Upper lobe of left lung (tissue), 6 donors: ENCODE measurements at places on chromosomes 3 and 15. TPM values are rescaled to one million over a fixed set of nuclear protein-coding genes. Genes with fewer than 3 reads are reported as not detected.

Gene P3H2
- total RNA-seq, result 74.6 TPM

DNA sequence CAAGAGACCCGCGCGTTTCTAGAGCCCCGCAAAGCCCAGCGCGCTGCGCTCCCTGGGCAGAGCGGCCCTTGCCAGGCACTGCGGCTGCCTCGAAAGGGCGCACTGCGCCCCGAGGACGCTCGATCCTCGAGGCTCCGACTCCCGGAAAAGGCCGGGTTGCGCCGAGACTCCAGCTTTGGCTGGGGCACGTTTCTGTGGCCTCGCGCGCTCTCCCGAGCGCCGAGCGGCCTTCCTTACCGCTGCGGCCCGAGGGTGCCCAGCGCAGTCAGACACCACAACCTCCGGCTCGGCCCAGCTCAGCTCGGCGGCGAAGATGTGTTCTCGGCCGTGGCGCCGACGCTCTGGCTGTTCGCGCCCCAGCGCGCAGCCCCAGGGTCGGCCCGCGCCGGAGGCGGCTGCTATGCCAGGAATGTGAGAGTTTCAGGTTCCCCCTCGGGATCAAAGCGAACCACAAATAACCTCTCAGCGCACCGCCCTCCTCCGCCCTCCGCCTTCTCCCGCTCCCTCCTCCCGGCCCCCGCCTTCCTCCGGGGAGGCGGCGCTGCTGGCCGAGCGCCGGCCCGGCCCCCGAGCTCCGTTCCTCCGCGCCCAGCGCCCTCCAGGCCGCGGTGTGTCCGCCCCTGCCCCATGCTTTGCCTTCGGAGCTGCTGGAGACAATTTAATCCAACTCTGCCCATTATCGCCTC lies at the start of gene AMOTL2:
Gene AMOTL2 (minus strand): TSS at position 343 of the 686 bp plus-strand sequence. CDS start 3,014 bp downstream, outside the sequence.
- peaks cover 14% of the 10 kb centered on the region for H3K36me3 ChIP-seq
- peak within 1 kb of the TSS; percentile 60 for H3K4me3 ChIP-seq
- H3K27ac ChIP-seq, result peak within 1 kb of the TSS; percentile 100
- H3K27me3 ChIP-seq, result no peaks in the 10 kb centered on the region
- H3K4me1 ChIP-seq, result peaks cover 57% of the 10 kb centered on the region

Gene CAMKV
- total RNA-seq, result not detected

DNA sequence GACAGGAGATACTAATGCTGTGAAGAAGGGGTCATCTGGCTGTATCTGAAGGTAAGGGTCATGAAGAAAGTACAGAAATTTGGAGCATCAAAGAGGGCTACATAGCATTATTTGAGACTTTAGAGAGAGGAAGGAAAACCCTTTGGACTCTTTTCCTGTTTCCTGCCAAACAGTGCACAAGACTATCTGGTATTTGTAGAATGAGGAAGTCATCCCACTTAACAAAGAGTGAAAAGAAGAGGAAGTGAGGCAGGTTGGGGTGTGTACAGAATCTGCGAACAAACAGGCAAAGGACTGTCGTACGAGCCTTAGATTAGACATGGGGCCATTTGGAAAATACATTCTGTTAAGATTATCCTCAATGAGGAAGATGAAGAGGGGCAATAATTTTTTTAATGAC lies 546.8 kb upstream of the EPHA6 start:
- no peaks in the 10 kb centered on the region for H3K4me1 ChIP-seq
- no peaks in the 10 kb centered on the region for H3K36me3 ChIP-seq
- no peak for DNase-seq
- no peaks in the 10 kb centered on the region for H3K27me3 ChIP-seq

DNA sequence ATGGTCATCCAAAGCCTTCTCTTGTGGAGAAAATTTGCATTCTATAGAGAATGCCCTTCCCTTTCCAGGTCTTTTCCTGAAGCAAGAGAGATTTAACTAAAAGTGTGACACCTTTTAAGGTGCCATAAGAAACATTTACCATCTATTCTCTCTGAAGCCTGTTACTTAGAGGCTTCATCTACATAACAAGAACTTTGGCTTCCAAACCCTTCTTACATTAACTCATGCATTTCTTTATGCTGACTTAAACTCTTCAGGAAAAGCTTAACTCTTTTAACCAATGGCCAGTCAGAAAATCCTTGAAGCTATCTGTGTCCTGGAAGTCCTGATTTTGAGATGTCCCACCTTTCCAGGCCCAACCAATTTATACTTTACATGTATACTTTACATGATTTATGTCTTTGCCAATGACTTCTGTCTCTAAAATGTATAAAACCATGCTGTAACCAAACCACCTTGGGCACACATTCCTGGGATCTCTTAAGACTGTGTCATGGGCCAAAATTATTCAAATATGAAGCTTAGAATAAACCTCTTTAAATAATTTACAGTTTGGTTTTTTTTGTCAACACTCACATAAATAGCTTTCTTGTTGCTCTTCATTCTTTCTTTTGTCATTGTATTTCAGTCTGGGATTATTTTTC lies 472.6 kb upstream of the NECTIN3 start:
- H3K4me3 ChIP-seq, result no peak overlapping the region
- no peaks in the 10 kb centered on the region for H3K27me3 ChIP-seq
- H3K27ac ChIP-seq, result no peak overlapping the region
- DNase-seq, result no peak

Gene WDR93
- 0.88 TPM for total RNA-seq

Gene LNP1
- 1.4 TPM for total RNA-seq

DNA sequence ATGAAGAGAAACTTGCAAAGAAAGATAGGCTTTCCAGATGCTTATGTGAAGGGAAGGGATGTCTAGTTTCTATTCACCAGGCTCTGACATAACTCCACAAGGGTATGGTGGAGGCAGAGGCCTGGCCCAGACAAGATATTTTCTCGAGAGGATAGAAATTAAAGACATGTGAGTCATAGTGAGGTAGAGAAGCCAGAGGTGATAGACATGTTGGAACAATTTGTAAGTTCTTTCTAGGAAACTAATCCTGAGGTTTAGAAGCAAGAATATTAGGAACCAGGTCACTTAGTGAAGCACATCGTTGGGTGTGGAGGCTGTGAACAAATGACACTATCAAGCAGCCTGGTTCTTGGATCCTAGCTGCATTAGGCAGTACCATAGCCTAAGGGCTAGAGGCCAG lies 176.9 kb downstream of the BBX start:
- H3K27me3 ChIP-seq, result no peaks in the 10 kb centered on the region
- DNase-seq, result no peak
- no peaks in the 10 kb centered on the region for H3K4me1 ChIP-seq
- H3K36me3 ChIP-seq, result no peaks in the 10 kb centered on the region

DNA sequence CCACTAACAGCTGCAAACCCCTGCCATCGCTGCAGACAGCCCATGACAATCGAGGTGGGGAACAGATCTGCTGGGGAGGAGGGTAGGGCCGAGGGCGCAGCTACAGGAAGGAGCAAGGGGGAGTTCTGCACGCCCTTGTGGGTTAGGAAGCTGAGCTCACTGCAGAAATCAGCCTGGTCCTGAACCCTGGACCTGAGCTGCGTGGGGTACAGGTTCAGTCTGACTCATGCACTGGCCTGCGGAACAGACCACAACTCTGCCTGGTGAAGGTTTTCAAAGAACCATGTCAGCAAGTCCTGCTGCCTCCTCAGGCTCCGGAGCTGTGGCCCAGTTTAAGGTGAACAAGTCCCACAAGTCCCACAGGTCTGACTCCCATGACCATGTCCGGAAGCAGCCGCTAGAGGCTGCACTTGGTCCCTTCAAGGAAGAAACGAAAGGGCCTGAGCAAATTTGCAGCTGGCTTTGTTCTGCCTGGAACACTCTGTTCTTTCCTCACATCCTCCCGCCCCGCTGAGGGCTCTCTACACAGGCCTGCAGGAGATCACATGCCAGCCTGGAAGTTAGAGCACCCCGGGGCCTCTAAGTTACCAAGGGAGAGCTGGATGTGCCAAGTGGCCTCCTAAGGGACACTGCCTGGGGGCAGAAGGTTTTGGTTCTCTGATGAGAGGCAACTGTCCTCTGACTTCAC lies 49.4 kb upstream of the AKAP13 start:
- no peaks in the 10 kb centered on the region for H3K36me3 ChIP-seq
- peak overlapping the region; percentile 96 for H3K27ac ChIP-seq
- no peak overlapping the region for H3K4me3 ChIP-seq
- DNase-seq, result no peak
- no peaks in the 10 kb centered on the region for H3K27me3 ChIP-seq

GRCh38 chr3:133162670-133163305 lies 124.6 kb downstream of the TMEM108 start:
- no peak for DNase-seq
- H3K36me3 ChIP-seq, result no peaks in the 10 kb centered on the region
- H3K27ac ChIP-seq, result no peak overlapping the region
- peaks cover 5% of the 10 kb centered on the region for H3K4me1 ChIP-seq
- no peaks in the 10 kb centered on the region for H3K27me3 ChIP-seq

DNA sequence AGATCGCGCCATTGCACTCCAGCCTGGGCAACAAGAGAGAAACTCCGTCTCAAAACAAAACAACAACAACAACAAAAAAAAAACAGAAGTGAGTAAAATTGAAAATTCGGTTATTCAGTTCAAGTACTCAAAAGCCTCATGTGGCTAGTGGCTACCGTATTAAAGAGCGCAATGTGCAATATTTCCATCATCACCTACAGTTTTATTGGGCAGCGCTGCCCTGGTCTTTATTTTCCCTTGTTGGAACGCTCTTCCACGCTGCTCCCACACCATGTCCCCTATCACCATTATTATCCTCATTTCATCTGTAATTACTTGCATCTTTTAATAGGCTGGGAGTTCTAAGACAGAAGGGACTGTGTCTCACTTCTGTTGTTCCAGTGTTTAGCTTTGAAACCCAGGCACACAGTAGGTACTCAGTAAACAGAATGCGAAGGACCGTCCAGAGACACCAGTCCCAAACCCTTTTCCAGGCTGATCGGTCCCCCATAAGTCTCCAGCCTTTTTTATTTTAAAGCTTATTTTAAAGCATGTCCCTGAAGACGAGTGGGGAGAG lies 423 bp upstream of the HACD3 start:
- DNase-seq, result no peak
- H3K4me1 ChIP-seq, result peaks cover 23% of the 10 kb centered on the region
- no peaks in the 10 kb centered on the region for H3K36me3 ChIP-seq
- no peak overlapping the region for H3K4me3 ChIP-seq

Gene TEX55
- total RNA-seq, result not detected

Gene KLF15
- 31.7 TPM for total RNA-seq

- H3K27ac ChIP-seq, result no peak overlapping the region
- H3K4me3 ChIP-seq, result no peak overlapping the region
- no peaks in the 10 kb centered on the region for H3K36me3 ChIP-seq
- DNase-seq, result no peak
- no peaks in the 10 kb centered on the region for H3K27me3 ChIP-seq
Observed at GRCh38 chr15:85805420-85805819, 10.7 kb upstream of the KLHL25 start.

Gene GABRA5
- not detected for total RNA-seq

DNA sequence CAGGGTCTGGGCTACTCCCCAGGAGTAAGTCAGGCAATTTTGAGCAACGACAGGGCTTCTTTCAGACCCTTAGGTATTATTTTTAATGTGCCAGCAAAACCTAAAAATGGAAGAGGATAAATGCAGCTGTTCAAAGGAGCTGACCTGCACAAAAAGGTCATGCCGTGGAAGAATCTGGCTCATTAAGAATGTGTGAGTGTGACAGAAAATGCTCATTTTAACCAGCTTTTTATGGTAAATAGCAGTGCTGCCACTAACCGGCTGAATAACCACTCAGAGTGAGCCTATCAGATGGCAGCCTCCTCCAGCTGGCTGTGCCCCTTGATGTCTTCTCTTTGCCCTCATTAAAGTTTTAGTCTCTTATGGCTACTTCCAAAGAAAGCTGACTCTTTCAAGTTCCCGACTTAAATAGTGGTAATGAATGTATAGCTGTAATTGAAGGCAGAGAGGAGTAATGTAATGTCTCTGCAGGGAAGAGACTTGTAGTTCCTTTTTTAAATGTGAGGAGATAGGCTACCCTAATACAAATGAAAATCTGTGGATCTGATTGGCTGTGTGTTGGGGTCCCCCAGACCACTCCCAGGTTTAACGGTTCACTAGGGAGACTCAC lies 9.5 kb upstream of the FSTL1 start:
- H3K4me3 ChIP-seq, result no peak overlapping the region
- no peaks in the 10 kb centered on the region for H3K36me3 ChIP-seq
- H3K4me1 ChIP-seq, result no peaks in the 10 kb centered on the region
- H3K27me3 ChIP-seq, result no peaks in the 10 kb centered on the region
- H3K27ac ChIP-seq, result no peak overlapping the region
- DNase-seq, result no peak

- peak; percentile 21 for DNase-seq
- no peaks in the 10 kb centered on the region for H3K36me3 ChIP-seq
- no peak overlapping the region for H3K27ac ChIP-seq
- H3K4me3 ChIP-seq, result no peak overlapping the region
Observed at GRCh38 chr3:134864636-134865035, 69.6 kb downstream of the EPHB1 start.

- H3K36me3 ChIP-seq, result no peaks in the 10 kb centered on the region
- peaks cover 4% of the 10 kb centered on the region for H3K27me3 ChIP-seq
- peaks cover 4% of the 10 kb centered on the region for H3K4me1 ChIP-seq
- no peak overlapping the region for H3K27ac ChIP-seq
Observed at GRCh38 chr15:74250266-74250665, 14.1 kb downstream of the CCDC33 start.

Gene XCR1
- total RNA-seq, result 0.20 TPM

GRCh38 chr15:73474785-73475184 lies 31.8 kb downstream of the REC114 start:
- no peaks in the 10 kb centered on the region for H3K4me1 ChIP-seq
- no peak overlapping the region for H3K27ac ChIP-seq
- H3K27me3 ChIP-seq, result no peaks in the 10 kb centered on the region
- DNase-seq, result no peak
- no peak overlapping the region for H3K4me3 ChIP-seq
- no peaks in the 10 kb centered on the region for H3K36me3 ChIP-seq

GRCh38 chr3:141070727-141071357 lies 19.7 kb downstream of the SPSB4 start:
- H3K4me3 ChIP-seq, result no peak overlapping the region
- no peaks in the 10 kb centered on the region for H3K27me3 ChIP-seq
- H3K4me1 ChIP-seq, result no peaks in the 10 kb centered on the region
- no peaks in the 10 kb centered on the region for H3K36me3 ChIP-seq

Gene KIF7
- total RNA-seq, result 4.2 TPM

Gene ITIH4
- total RNA-seq, result 9.9 TPM

Gene IGF2BP2
- 36.7 TPM for total RNA-seq

Gene SLC24A5
- not detected for total RNA-seq

Gene GOLGA8N
- 9.9 TPM for total RNA-seq

- no peak for DNase-seq
- no peaks in the 10 kb centered on the region for H3K36me3 ChIP-seq
- H3K27me3 ChIP-seq, result no peaks in the 10 kb centered on the region
- H3K27ac ChIP-seq, result peak overlapping the region; percentile 76
Observed at GRCh38 chr3:124985349-124985748, 50.8 kb upstream of the MUC13 start.

DNA sequence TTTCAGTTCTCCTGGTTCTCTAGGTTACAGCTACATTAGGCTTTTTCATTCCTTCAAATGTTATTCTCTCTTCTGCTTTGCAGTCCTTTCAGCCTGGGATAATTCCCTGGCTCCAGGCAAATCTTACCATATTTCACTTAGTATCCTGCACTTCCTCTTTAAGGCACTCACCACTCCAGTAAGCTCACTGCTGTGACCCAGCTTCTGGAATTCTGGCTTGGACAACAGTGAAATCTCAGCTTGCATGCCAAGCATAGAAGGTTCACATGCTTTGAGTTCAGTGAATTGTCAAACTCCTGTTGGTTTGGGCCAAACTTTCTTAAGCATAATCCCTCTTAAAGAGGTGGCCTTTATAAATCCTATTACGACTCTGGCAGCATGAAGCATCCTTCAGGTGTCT lies 69.4 kb downstream of the SCN10A start:
- H3K4me3 ChIP-seq, result no peak overlapping the region
- H3K27me3 ChIP-seq, result no peaks in the 10 kb centered on the region
- H3K4me1 ChIP-seq, result no peaks in the 10 kb centered on the region
- no peaks in the 10 kb centered on the region for H3K36me3 ChIP-seq
